ENCODE measurements at places on chromosomes 1 and 21.

DNA sequence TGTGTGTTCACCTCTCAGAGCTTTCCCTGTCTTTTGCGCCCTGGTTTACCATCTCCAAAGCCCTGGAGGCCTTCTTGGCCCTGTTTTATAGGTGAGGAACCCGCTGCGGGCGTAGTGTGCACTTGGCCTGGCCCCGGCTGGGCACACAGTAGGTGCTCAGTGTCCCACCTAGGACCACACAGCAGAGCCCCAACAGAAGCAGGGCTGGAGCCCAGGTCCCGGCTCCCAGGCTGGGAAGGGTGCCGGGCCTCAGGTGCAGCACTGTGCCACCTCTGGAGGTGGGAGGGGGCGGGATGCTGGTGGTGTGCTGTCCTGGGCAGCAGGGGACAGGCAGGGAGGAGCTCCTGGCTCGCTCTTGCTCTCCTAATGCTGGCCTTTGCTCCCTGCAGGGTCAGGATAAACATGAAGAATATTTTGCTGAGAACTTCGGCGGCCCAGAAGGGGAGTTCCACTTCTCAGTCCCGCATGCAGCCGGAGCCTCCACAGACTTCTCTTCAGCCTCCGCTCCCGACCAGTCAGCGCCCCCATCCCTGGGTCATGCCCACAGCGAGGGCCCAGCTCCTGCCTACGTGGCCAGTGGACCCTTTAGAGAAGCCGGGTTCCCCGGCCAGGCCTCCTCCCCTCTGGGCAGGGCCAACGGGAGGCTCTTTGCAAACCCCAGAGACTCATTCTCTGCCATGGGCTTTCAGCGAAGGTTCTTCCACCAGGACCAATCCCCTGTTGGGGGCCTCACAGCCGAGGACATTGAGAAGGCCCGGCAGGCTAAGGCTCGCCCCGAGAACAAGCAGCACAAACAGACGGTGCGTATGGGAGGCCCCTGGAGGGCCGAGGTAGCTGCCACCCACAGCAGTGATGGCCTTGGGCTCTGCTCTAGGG lies 24.8 kb downstream of the COQ8A start:
- DNase-seq = no peak

DNA sequence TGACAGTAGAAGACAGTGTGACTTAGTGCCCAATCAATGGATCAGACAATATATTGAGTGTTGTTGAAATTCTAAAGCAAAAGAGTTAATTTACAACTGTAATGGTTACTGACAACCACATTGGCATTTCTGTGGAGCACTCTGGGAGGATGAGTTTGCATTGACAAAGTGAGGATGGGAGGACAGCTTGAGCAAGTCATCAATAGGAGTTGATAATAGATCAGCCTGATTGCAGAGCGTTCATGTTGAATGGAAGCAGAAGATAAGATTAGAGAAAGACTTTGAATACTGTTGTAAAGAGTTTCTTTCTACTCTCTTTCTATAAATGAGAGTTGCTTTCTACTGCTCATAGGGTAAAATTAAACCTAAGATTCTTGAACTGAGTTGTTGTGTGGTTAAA lies 3.9 kb downstream of the EEIG2 start:
- DNase-seq = no peak

GRCh38 chr1:31218705-31219104 lies 21.0 kb downstream of the NKAIN1 start:
- no peak for DNase-seq

DNA sequence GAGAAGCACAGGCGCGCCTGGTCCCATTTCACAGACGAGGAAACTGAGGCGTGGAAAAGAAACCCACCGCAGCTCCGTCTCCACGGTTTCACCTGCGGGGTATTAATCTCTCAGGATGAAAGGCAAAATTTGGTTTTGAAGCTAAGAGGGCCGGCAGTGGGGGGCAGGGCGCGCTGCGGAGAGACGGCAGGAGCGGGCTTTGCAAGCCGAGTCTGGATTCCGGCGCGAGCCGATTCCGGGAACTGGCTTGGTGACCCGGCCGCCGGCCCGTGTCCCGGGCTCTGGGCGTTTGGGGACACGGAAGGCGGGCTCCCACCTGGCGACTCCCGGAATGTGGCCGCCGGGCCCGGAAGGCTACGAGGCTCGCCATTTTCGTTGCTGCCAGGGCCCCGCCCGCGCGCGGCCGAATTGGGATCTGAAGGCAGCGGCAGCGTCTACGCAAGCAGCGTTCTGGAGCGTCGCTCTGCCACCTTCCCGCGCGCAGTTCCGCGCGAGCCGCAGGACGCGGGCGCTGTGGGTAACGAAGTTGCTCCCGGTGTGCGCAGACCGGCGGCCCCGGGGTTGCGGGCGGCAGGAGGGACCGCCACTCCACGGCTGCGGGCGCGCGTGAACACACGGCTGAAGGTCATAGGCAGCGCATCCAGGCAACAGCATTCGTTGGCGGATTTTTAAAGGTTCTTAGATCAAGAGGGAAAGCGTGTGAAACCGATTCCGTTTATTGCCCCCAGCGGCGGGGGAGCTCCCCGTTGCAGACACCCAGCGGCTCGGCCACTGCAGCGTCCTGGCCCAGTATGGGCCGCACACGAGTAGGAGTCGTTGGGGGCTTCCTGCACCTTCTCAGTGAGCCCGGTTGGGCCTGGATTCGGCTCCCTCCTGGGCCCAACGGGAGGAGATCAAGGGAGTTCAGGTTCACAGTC lies 5.4 kb upstream of the PRDM16 start:
- no peak for DNase-seq

- peak; percentile 83 for DNase-seq
Measured at GRCh38 chr1:24535021-24535424, 20.9 kb upstream of the NCMAP start.

DNA sequence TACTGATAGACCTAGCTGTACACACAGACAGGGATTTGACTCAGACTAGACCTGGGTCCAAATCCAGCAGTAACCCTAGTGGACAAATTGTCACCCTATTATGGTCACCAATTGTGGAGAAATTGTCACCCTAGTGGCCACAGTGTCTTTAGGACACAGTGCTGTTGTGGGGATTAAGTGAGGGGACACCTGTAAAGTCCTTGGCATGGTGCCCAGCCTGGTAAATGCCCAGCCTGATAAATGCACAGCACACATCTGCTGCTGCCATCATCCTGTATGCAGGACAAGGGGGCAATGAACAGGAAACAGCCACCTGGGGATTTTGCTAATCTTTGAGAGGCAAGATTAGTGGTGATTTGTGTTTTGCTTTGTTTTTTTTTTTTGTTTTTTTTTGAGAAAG lies 2.3 kb downstream of the TMEM61 start:
- no peak for DNase-seq

- no peak for DNase-seq
Measured at GRCh38 chr1:86175756-86176155, 19.2 kb upstream of the COL24A1 start.

Measured in CD4-positive, alpha-beta T cell treated with Interleukin-21 for 1 hour (primary cell).